ENCODE measurements at places on chromosomes 5 and 9.

DNA sequence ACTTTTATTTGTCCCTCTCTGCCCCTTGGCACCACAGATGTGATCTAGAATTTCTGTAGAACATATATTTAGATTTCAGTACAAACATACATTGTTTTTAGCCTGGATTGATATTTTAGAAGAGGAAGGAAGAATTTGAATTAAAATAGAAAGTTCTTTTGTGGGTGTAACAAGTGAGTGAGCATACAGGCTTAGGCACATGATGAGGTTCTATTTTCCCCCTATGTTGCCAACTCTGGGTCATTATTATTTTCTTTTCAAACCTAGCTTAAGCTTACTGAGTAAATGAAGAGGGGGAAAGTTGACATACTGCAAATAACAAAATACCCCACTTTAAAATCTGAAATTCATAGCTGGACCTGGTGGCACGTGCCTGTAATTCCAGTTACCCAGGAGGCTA, 102.9 kb downstream of the GCNT1 start:
- no peak for DNase-seq

- DNase-seq = no peak
Observed at GRCh38 chr5:103375350-103375749, 116.8 kb downstream of the MACIR start.

- DNase-seq = no peak
Observed at GRCh38 chr9:1617419-1617818, 397.7 kb upstream of the SMARCA2 start.

DNA sequence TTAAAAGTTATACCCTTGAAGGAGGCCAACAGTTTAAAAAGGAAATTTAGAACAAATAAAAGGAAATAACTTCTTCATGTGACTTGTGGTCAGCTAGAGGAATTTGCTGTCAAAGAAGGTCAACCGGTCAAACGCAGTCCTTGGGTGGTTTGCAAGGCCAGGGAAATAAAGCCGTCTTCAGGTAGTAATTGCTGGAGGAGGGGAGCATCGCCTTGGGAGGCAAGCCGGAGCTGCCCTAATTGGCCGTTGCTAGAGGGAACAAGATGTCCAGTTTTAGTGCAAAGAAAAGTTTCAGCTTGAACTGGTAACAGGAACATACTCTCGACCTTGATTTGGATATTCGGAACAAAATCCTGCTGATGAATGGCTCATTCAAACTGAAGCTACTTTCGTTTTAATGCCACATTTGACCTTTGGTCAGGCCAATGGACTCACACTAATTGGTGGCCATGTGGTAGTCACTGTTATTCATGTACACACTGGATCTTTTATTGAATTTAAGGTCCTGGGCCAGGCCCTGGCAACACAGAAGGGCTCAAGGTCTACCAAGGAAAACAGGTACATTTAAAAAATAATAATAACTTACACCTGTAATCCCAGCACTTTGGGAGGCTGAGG, 47.0 kb upstream of the MYO10 start:
- no peak for DNase-seq

GRCh38 chr9:124440786-124441185, 9.5 kb upstream of the ADGRD2 start:
- DNase-seq = no peak

- no peak for DNase-seq
Observed at GRCh38 chr5:2007878-2008501, 125.3 kb upstream of the IRX4 start.

DNA sequence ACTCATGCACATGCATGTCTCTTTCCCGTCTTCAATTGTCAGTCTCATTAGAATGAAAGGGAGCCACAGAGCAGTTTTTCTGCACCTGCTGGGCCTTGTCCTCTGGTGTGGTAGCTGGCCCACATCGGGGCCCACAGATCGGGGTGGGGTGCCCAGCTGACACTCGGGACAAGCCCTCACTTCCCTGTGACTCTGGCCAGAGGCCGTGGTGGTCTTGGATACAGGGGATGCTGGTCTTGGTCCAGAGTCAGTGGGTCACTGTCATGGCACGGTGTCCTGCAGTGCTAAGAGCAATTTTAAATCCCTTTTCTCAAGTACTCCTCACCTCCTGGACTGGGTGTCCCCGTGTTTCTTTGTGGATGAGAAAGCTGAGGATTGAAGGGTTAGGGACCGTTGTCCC, 193.2 kb downstream of the CACNA1B start:
- no peak for DNase-seq

DNA sequence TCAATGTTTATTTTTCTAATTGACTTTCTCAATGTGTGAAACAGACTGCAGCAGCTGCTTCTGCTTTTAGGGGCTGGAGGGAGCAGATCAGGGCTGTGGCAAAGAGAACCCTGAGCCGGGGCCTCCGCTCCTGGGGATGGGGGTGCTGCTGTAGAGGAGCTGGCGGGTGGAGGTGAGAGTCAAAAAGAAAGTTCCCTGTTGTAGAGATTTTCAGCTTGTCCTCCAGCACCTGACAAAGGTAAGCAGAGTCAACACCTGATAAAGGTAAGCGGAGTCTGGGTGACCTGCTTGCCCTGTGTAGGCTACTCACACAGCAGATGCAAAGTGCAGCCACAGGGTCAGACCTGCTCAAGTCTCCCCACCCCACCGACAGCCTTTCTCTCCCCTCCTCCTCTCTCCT, 252.4 kb upstream of the IRX1 start:
- no peak for DNase-seq

- DNase-seq = no peak
Observed at GRCh38 chr5:178429491-178430185, 160.6 kb downstream of the COL23A1 start.

DNA sequence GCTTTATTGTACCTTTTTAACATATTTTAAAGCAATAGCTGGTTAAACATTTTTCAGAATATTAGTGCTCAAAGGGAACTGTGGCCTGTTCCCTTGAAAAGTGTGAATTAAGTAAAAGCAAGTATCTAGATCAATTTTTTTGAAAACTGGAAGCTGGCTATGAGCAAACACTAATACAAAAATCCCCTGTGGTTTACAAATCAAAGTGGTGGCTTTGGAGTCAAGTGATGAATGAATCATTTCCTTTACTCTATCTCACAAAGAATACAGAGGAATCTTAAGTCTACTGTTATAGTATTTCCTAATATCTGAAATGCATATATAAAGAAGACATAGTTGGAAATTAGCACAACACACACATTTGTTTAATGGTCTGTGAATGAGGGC, 212.4 kb upstream of the C9orf72 start:
- DNase-seq = no peak
